Kidney tubule cell (primary cell): ENCODE measurements at places on chromosomes 5 and 9.

- DNase-seq = no peak
These were observed 310.2 kb downstream of the ARHGAP26 start for GRCh38 chr5:143080407-143080806.

DNA sequence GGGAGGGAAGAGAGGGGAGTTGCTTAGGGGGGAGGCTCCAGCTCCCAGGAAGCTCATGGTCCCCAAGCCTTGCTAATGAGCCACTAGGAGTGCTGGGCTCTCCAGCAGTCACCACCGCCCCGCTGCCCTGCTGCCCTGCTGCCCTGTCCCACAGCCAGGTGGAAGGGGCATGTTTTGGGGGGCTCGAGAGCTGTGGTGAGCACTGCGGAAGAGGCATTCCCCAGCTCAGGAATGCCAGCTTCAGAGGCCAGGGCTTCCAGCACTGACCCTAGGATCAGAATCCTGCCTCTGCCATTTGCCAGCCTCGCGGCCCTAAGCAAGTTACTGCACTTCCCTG is 16.9 kb downstream of the SLC6A7 start:
- no peak for DNase-seq

DNA sequence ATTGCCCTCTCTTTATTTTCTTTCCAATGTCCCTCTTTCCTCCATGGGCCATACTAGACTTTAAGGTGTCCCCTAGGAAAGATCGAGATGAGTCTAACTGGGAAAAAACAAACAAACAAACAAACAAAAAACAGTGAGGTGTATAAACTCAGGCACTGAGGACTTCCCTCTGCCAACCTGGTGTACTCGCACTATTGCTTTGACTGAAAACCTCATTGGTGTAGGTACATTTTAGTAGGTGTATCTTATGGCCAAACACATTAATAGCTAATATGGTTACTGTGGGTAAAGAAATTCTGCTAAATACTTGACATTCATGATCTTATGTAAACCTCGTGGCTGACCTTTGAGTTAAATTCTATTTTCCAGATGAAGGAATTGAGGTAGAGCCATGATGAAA is 74.3 kb downstream of the TNC start:
- DNase-seq = no peak

- no peak for DNase-seq
These were observed 22.0 kb downstream of the RXFP3 start for GRCh38 chr5:33958176-33958575.

- DNase-seq = no peak
These were observed 45.7 kb downstream of the NEURL1B start for GRCh38 chr5:172686539-172687390.

DNA sequence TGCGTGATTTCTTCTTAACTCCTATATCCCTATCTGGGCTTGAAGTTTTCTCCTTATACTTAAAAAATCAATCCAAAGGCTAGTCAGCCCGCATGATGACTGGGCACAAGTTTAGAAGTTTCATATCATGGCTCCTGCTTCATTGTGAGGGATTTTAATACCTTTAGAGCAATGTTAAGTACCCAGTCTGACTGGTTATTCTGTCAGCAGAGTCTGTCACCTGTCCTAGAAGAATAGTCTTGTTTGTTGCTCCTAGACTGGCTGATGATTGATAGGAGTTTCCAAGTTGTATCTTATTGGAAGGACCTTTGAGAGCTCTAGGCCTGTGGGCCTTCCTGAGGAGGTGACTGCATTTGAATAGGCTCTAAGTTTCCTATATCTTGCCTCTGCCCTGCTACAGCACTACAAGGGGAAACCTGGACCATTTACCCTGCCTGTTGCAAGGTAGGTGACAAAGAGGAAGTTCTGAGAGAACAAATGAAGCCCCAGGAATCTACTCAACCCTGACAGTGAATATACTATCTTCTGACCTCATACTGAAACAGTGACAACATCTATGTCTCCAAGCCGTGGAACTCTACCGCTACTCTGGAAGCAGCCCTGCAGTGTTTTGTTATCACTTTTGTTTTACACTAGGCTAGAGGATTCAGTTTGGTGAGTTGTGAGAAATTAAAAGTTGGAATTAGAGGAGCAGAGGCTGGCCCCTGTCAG is 66.5 kb downstream of the F2RL2 start:
- no peak for DNase-seq

- no peak for DNase-seq
These were observed 366.4 kb downstream of the ARL15 start for GRCh38 chr5:53943938-53944337.
